Activated T-helper 2 cell treated with anti-CD3 and anti-CD28 coated beads, Interferon-gamma antibody, Interleukin-2, Interleukin-4, amounts not matched to agents 10 μg/mL and 5 μg/mL and 100 μg/mL, durations not matched to agents 14 hours and 24 hours and 36 hours (primary cell): ENCODE measurements at places on chromosomes 16 and 17. TPM values are rescaled to one million over a fixed set of nuclear protein-coding genes. Genes with fewer than 3 reads are reported as not detected.

GRCh38 chr17:28055546-28056275, 13.2 kb downstream of the NLK start:
- no peak for DNase-seq

ADAMTS18 gene
- not detected in 2 replicates for total RNA-seq

DNA sequence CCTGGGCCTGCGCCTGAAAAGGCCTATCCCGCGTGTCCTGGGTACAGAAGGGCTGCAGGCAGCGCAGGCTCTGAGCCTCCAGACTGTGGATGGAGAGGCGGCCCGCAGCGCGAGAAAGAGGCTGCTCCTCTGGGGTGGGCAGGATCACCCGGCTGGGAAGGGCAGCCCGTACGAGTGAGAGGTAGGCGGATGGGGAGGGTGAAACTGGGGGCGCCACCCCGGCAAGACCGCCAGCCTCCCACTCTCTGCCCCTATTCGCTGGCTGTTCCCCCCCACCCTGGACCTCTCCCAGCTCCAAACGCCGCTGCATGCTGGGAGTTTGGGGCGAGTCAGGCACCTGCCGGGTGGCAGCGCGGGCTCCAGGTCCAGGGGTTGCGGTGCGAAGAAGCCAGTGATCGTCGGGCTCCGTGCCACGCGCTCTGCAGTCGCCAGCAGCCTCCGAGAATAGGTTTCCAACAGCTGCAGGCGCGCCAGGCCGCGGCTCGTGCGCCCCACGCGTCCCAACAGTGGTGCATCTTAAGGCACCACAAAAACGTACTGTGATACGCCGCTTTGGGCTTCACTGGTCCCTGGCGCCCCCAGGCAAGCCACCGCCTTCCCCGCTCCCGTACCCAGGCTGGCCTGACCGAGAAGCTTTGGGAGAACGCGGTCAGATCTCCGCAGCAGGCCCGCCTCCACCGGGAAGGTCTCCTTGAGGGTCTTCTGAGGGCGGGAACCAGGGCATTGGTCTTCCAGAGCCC, 1.1 kb downstream of the NOXO1 start:
- DNase-seq, result no peak

DNA sequence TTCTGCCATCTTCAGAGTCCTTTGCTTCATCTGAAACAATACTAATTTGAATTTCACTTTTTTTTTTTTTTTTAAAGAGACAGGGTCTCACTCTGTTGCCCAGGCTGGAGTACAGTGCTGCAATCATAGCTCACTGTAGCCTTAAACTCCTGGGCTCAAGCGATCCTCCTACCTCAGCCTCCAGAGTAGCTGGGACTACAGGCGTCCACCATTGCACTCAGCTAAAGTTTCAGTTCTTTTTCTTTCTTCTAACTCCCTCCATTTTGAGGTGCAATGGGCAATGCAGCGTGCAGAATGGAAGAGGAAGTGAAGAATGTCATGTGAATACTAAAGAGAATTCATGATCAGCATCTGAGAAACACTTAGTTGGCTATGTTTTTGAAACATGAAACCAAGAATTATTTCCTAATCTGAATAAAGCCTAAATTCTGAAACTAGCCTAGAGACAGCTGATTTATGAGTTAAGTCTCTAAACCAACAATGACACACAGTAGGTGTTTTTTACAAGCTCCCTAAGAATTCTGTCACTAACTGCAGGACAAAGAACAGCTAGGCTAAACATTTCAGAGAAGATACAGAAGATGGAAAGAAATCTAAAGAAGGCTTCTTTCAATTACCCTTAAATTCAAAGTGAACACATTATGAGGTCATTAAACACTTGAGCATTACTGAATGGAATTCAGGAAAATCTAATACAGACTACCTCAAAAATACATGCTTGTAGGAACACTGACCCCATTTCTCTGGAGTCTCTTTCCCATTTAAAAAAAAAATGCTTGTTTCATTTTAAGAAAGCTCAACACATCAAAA, 21.0 kb downstream of the SNN start:
- DNase-seq, result no peak

- DNase-seq, result no peak
These were observed 43.5 kb downstream of the MAP1LC3B start for GRCh38 chr16:87435372-87436224.

DNA sequence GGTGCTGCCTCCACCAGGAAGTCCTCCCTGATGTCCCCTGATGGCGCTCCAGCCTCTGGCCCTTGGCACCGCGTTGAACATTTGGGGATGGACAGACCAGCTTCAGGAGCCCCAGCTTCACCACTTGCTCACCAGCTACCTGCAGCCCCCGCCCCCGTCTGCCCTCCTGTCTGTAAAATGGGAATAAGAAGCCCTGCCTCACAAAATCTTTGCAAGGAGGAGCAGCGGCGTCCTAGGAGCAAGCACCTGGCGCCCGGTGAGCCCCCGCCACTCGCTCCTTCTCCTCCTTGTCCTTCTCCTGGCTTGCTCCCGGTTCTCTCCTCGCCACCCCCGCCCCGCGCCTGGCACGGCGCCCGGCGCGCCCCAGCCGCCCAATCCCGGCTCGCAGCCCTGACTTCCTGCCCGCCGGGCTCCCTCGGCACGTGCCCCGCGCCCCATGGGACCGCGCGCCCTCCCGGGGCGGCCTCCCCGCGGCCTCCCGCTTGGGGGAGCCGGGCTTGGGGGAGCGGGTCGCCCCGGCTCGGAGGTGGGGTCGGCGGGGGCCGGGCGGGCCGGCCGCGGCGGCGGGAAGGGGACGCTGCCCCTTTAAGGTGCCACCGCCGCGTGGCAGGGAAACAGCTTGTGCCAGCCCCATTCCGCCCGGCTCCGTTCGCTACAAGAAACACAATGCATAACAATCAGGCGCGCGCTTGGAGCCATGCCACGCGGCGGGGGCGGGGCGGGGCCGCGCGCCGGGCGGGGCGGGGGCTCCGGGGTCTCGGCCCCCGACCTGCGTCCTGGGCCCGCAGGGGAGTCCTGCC, 9.1 kb upstream of the PPP1R1B start:
- no peak for DNase-seq

- no peak for DNase-seq
These were observed 16.3 kb downstream of the MPP3 start for GRCh38 chr17:43816336-43817320.

DNA sequence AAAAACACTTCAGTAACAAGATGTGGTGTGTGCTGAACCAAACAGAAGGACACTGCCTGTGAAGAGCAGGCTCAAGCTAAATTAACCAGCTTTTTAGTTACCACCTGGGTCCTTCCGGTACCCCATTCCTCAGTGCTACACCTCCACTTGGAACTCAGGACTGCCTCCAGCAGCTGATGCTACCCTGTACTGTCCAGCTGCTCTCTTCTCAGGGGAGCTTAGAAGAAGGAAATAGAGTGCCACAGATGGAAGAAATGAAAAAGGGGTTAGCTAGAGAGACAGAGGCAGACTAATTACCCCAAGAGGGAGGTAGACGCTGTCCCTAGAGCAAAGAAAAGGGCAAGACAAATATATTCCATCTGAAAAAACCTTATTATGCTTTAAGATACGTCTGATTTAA, 5.7 kb downstream of the MED13 start:
- no peak for DNase-seq

DNA sequence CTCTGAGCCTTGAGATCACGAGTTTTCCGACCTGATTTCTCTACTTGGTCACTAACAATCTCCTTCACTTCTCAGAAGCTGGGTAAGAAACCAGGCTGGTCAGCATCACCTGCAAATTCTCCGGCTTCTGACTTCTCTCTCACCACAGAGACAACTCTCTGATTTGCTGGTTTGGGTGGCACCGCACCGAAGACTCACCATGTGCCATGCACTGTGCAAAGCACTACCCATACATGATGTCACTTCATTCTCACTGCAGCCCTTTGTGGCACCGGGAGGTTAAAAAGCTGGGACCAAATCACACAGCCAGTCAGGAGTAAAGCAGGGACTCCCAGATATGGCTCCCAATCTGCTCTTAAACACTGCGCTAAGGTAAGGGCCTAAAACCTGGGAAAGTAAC, 647 bp downstream of the VAC14 start:
- no peak for DNase-seq

DNA sequence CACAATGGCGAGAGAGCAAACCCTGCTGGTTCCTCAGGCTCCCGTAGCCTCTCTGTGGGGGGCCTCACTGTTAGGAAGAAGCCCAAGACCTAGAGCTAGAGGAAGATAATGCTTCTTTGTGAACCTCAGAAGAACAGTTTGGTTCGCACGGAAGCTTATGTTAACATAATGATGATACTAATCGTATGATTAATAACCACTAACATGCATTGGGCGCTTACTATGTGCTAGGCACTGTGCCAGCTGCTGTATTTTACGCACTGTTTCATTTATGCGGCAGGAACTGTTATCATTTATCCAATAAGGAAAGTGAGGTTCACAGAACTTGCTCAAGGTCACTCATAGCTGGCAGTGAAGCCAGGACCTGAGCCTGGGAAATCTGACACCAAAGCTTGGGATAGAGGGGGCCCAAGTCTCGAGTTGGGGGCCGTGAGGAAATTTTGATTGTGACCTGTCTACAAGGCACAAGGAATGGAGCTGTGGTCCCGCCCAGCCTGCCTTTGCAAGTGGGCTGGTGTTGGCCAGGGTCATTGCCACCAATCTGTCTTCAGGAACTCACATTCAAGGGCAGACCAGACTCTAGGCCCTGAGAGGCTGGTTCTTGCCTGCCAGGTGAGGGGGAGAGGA, 6.8 kb downstream of the PRCD start:
- DNase-seq, result no peak

MPV17L gene
- 0.02 and 0.09 TPM in 2 replicates for total RNA-seq

CD68 gene
- 9.6 and 10.1 TPM in 2 replicates for total RNA-seq

DNA sequence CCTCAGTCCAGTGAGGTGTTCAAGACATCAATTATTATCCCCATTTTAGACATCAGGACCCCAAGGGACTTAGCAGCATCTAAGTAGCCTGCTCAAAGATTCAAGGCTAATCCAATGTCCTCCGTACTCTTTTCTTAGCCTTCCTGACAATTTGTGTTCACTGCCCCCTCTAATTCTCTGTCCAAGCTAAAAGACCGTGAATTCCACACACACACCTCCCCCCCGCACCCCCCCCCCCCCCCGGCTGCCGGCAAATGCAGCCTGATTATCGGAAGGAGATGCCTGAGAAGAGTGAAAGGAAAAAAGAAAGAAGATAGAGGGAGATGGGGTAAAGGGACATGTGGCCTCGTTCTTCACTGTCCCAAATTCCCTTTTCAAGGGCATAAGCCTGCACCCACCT, 58.1 kb upstream of the NLK start:
- DNase-seq, result no peak
